Fibroblast of gingiva (primary cell): ENCODE measurements at places on chromosomes 13 and 19.

DNA sequence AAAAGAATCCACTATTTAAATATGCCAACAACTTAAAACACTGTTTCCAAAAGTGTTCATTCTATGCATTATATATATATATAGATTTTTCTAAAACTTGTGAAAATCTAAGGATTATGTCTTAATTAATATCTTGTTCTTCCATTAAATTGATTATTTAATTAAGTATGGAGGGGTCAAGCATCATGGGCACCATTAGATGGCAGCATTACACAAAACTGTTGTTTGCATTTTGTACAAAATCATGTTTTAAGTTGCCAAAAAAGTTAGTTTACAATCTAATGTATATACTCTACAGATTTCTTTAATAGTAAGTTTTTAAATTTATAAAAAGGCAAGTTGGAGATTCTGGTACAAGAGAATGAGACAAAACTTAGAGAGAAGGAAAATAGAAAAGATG, 213.2 kb upstream of the EDNRB start:
- no peak for DNase-seq

- DNase-seq, result no peak
Measured at GRCh38 chr13:49421391-49421790, 22.5 kb downstream of the CAB39L start.

DNA sequence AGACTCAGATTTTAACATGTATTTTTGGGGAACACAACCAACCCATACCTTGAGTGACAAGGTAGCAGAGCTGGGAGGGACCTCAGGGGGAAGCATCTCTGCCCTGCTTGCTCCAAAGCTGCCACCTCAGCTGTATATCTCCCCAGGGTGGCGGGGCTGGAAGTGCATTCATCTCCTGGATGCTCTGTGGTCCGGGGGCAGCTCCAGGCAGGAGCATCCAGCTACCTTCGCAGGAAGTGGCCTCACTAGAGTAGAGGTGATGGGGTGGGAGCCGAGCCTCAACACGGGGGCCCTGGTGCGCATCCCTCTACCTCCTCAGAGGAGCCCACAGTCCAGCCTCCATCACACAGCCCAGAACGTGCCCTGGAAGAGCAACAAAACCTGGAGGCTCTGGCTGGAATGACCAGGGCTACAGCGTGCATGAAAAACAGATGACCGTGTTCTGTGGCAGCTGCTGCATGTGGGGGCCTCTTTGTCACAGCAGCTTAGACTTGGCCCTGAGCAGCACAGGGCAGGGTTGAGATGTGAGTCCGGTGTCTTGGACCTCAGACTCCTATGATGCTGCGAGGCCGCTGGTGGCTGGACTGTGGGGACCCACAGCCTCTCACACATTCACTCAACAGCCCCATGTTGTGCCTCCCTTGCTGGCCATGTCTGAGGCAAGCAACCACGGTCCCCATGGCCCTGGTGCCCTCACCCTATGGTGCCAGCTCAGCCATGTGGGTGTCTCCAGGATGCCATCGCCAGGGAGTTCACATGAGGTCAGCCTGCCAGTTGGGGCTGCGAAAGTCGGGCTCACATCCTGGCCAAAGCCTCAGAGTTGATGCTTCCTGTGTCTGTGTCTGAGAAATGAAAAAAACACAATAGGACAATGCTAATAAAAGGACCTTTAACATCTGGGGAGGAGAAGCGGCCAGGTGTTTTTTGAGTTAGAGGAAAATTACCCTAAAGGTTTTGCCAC, 17.1 kb upstream of the GAS6 start:
- DNase-seq, result no peak

- no peak for DNase-seq
Measured at GRCh38 chr13:91112201-91112923, 235.1 kb upstream of the MIR17HG start.

DNA sequence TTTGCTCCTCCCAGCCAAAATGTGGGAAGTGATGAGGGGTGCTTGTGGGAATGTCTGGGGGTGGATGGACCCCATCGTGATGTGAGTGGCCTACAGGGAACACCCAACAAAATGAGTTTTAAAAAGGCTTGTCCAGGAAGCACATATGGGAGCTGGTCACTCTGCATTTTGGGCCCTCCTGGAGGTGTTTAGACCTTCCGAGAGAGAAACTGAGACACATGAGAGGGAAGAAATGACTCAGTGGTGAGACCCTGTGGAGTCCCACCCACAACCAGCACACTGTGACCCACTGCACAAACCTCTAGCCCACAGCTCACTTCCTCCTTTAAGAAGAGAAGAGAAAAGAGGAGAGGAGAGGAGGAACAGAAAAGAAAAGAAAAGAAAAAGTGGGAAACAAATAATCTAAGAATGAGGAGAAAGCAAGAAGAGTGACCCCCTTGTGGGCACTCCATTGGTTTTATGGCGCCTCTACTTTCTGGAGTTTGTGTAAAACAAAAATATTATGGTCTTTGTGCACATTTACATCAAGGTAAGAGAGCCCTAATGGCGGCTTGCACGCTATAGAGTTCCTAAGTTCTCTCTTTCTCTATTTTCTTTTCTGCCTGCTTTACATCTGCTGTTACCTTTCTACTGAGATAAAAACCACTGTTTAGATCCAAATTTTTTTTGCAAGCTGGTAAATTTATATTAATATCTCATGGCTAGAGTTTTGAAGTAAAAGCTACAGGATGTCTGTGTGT, 13.3 kb upstream of the LILRB1 start:
- DNase-seq, result no peak

- no peak for DNase-seq
Measured at GRCh38 chr13:113367771-113368170, 3.8 kb upstream of the GRTP1 start.

- DNase-seq, result no peak
Measured at GRCh38 chr19:16620584-16620983, 7.4 kb downstream of the MED26 start.

GRCh38 chr13:104315606-104316005, 1249.4 kb upstream of the SLC10A2 start:
- peak; percentile 44 for DNase-seq

DNA sequence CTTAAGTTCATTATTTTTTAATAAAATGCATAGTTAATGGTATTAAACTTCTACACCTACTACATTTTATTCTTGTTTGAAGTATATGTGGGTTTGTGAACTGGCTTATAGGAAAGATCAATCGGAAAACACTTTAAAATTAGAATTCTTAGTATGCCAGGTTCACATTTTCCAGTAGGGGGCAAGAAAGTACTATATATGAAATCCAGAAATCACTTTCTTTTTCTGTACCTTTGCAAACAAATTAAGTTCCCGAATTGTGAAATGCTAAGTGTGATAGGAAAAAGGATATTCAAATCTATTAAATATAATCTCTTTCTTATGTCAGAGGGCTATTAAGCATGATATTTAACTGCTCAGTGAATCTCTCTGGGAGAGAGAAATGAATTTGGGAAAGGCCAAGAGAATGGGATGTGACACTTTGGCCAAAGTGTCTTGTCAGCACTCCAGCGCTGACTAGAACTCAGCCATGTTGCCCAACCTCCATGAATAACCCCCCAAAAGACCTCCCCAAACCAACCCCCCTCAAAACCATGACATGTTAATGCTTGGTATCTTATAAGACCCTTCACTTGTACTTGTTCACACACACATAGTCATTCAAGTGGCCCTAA, 122.6 kb upstream of the SLC10A2 start:
- DNase-seq, result no peak

DNA sequence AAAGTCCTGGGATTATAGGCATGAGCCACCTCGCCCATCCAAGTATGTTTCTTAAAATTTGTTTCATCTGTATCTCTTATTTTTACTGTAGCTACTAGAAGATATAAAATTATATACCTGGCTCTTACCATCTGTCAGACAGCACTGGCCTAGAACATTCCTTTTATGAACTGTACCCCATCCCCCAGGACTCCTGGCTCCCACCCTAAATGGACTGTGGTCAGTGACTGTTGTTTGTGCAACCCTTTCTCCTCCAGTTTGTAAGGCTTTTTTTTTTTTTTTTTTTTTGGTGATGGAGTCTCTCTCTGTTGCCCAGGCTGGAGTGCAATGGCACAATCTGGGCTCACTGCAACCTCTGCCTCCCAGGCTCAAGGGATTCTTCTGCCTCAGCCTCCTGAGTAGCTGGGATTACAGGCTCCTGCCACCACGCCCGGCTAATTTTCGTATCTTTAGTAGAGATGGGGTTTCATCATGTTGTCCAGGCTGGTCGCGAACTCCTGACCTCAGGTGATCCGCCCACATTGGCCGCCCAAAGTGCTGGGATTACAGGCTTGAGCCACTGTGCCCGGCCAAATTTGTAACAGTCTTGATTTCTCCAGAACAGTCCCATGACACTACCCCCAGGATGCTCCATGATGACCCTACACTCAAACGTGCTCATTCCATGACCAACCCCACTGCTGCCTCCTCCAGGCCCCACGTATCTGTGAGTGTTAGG, 2.5 kb downstream of the NDUFA3 start:
- DNase-seq, result no peak

GRCh38 chr19:12975221-12975741, 5.9 kb downstream of the DAND5 start:
- DNase-seq, result no peak

- no peak for DNase-seq
Measured at GRCh38 chr19:43675269-43675879, 5.4 kb upstream of the PLAUR start.

DNA sequence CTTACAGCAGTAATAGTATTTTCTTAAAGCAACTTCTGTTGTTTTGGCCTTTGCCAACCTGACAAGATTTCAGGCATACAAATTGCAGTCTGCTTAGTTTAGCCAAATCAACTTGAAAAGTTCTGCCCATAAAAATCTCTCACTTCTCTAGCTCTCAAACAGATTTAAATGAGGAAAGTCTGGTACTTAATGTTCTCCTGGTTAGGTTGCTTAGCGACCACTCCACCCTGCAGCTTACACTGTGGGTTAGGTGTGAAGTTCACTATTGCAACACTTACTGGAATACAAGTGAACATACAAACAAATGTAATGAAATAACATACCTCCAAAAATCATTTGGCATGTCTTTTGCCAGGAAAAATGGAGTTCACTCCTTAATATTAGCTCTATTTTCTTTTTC, 178.7 kb upstream of the PCDH9 start:
- peak; percentile 43 for DNase-seq

- no peak for DNase-seq
Measured at GRCh38 chr13:111847964-111848363, 219.0 kb upstream of the SOX1 start.

- no peak for DNase-seq
Measured at GRCh38 chr19:37654118-37654517, 1.1 kb downstream of the ZFP30 start.

DNA sequence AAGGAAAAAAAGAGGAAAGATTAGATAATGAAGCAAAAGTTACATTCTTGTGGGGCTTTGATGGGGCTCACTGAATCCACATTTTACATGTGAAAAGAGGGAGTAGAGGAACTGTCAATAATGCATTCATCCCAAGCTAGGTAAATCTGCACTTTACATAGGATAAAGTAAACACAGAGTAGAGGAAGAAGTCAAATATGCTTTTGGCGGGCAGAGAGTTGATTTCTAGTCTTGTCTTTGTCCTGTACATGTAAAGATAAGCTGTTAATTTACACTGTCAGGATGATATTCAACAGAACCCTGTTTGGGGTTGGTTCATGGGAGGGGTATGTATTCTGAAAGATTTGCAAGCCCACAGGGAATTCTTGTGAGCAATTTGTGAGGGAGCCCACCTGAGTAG, 18.0 kb upstream of the TNFRSF19 start:
- no peak for DNase-seq

- DNase-seq, result no peak
Measured at GRCh38 chr19:15390814-15391213, 11.2 kb upstream of the AKAP8 start.

DNA sequence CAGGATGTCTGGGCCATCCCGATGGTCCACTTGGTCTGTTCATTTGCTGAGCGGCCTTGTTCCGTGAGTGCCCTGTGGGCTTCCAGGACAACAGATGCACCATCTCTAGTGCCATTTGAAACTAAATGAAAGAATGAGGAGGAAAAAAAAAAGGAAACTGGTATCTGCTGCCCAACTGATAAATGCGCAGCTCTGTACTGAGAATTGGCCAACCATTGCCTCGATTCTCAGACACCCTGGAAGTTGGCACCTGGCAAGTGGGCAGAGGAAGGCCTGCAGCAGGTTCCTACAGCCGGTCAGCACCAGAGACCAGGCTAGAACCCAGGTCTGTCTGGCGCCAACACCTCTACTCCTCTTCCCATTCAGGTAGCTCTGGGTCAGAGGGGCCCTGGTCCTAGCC, 18.9 kb downstream of the SLC7A1 start:
- DNase-seq, result no peak

DNA sequence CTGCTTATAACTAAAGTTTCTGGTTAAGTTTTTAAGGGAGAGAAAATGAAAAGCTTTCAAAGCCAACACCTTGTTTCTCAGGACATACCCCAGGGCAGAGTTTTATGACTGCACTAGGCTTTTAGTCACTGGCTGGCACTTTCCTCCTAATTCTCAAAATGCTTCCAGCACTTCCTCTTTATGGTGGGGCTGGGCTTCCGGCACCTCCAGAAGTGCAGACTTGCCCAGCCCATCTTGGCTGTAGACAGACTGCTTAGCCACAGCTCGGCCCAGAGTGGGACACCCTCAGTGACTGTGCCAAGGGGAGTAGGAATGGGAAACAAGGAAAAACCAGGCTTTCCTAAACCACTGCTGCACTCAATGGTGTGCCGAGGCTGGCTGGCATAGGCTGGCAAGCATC, 23.2 kb upstream of the GTF3A start:
- DNase-seq, result no peak

DNA sequence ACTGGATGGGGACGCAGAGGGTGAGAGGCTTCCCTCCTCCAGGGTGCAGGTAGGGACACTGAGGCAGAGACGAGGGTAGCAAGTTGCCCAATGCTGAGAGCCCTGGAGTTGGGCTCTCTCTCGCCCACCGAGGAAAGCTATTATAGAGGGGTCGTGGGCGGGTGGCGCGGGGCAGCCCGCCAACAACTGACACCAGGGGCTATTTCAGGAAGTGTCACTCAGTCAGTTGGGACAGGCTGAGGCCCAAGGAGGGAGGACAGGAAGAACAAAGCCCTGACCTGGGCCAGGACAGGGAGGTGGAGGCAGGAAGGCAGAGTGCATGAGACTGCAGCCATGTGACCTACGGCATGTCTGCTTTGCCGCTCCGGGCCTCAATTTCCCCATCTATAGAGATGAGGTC, 29.9 kb downstream of the TINCR start:
- no peak for DNase-seq

DNA sequence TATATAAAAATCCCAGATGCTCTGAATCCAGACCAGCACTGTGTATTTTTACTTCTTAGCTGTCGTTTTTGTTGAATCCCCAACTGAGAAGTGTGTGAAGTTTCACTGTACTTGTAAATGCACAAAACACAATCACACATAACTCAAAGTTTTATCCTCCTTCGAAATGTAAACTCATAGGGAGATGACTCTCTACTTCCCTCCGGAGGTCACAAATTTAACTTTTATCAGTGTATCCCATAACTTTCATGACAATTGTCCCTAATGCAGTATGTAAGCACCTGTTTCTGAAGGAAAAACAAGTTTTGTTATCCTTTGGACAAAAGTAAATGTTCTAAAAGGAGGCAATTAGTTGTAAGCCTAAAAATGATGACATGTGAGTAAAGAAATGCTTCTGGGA, 665.0 kb upstream of the SLITRK6 start:
- DNase-seq, result peak; percentile 3

GRCh38 chr19:43784981-43785808, 4.4 kb upstream of the KCNN4 start:
- DNase-seq, result peak; percentile 54
